ENCODE measurements at places on chromosomes 7 and 10. TPM values are rescaled to one million over a fixed set of nuclear protein-coding genes. Genes with fewer than 3 reads are reported as not detected.

ZNF488 gene
- 0.40 TPM for total RNA-seq

NPFFR1 gene
- 0.05 TPM for total RNA-seq

C10orf105 gene
- not detected for total RNA-seq

DNA sequence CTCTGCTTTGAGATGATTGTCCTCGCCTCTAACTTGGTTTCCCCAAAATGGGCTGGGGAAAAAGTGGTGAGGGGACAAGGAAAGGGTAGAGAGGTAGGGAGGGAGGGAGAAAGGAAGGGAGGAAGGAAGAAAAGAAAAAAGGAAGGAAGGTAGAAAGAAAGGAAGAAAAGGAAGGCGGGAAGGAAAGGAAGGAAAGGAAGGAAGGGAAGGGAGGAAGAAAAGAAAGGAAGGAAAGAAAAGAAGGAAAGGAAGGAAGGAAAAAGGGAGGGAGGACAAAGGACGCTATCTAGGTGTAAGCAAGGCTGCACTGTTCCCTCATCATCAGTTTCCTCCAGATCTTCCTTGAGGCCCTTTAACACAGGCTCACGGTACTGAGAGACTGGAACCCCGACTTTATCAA is 2.2 kb downstream of the GNA12 start:
- no peaks in the 10 kb centered on the region for H3K27me3 ChIP-seq
- no peak overlapping the region for H3K4me3 ChIP-seq
- H3K4me1 ChIP-seq: peaks cover 19% of the 10 kb centered on the region
- no peaks in the 10 kb centered on the region for H3K36me3 ChIP-seq
- no peak for DNase-seq

Data from thyroid gland (tissue), 4 donors.